ENCODE measurements at places on chromosomes 16 and 17.

DNA sequence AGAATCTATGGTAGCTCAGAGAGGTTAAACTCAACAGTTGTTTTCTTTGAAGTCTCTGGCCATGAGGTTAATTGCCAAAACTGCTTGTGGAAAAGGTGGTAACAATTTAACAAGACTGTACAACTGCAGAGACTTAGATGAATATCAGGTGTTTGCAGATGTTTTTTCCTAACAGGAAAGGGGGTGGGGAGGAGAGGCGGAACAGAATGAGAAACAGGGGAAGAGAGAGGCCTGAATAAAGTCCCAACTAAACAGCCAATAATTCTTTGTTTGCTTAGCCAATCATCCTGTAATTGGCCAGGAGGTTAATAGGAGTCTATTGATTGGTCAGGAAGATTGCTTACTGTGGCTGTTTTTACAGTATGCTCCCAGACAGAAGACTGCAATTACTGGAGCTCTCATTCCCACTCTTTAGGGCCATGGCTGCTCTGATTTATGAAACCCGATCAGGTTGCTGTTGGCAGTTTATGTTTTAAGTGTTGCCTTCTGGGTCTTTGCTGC lies 249.7 kb upstream of the TBX2 start:
- no peak for DNase-seq

GRCh38 chr16:23368469-23368868 lies 66.4 kb downstream of the SCNN1B start:
- DNase-seq: no peak

GRCh38 chr16:1054660-1055556 lies 17.6 kb upstream of the SSTR5 start:
- DNase-seq: peak; percentile 70

GRCh38 chr17:21285164-21286065 lies 904 bp downstream of the MAP2K3 start:
- DNase-seq: no peak

GRCh38 chr16:77974883-77975282 lies 47.5 kb upstream of the CLEC3A start:
- no peak for DNase-seq

- DNase-seq: no peak
These were observed 32.4 kb downstream of the SIAH1 start for GRCh38 chr16:48352648-48353390.

DNA sequence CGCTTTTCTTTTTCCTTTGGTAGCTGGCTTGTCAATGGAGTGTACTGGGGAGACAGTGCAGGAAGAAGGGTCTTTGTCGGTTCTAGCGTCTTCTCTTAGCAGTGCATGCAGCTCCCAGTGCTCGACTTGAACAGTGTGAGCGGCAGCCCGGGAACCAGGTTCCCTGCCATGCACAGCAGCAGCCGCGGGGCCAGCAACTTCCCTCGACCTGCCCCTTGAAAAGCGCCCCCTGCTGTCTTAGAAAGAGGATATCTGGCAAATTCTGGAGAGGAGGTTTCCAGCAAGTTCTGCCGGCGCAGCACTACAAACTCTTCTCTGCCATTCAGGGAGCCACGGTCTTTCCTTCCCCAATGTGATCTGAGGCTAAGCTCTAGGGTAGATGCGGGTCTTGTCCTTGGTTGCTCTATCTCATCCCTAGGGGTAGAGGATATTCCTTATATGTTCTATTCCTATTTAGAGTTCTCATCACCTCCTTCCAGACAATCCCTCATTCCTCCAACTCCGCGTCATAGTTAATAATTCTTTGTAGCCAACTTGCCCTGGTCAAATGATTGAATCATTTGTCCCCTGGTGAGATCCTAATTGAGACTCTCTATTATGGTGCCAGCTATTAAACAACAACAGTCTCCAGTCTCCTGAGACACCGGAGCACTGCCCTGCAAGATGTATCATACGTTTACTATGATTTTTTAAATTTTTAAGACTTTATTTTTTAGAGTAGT lies 451.3 kb downstream of the PMP22 start:
- DNase-seq: no peak
